ENCODE measurements at places on chromosomes 7 and 10. TPM values are rescaled to one million over a fixed set of nuclear protein-coding genes. Genes with fewer than 3 reads are reported as not detected.
A peak's percentile ranks its signal among the peaks of the same experiment; 100 is the strongest.

GRCh38 chr10:102367441-102367840 is 28.1 kb upstream of the NFKB2 start:
- no peak overlapping the region for H3K4me3 ChIP-seq
- H3K36me3 ChIP-seq, result no peaks in the 10 kb centered on the region
- no peak overlapping the region for H3K27ac ChIP-seq
- no peaks in the 10 kb centered on the region for H3K27me3 ChIP-seq

DNA sequence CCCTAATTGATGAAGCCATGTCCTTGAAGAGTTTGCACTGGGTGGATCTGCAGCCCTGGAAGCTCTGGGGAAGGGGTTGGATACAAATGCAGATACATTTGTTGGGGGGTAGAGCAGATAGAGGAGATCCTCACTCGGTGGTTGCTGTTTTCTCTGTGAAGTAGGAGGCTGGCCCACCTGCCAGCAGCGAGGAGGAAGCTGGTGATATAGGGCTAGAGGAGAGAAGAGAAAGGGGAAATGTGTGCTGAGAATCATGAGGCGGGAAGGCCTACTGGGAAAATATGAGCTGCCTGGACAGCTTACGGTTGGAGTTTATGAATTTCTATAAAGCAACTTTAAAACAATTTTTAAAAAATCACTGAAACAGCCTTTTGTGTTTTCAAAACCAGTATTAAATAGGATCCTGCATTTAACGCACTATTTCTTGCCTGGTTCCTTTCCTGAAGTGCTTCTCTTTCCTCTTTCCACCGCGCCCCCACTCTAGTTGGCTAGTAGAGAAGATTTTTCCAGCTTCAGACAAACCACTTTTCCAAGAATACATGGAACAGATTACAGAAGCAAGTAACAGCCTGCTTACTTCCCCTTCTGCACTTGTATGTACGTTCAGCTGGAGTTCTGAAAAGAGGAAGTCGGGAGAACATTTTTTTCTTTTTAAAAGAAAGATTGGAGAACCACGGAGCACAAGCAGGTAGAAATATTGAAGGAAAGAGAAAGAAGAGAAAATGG is 100.6 kb upstream of the GLCCI1 start:
- no peak for DNase-seq
- H3K27ac ChIP-seq, result no peak overlapping the region
- no peak overlapping the region for H3K4me3 ChIP-seq
- no peaks in the 10 kb centered on the region for H3K36me3 ChIP-seq
- no peaks in the 10 kb centered on the region for H3K27me3 ChIP-seq
- no peaks in the 10 kb centered on the region for H3K4me1 ChIP-seq

- no peak for DNase-seq
- no peaks in the 10 kb centered on the region for H3K4me1 ChIP-seq
- H3K4me3 ChIP-seq, result no peak overlapping the region
- H3K36me3 ChIP-seq, result no peaks in the 10 kb centered on the region
These were observed 238.2 kb downstream of the BUB3 start for GRCh38 chr10:123392182-123392963.

DNA sequence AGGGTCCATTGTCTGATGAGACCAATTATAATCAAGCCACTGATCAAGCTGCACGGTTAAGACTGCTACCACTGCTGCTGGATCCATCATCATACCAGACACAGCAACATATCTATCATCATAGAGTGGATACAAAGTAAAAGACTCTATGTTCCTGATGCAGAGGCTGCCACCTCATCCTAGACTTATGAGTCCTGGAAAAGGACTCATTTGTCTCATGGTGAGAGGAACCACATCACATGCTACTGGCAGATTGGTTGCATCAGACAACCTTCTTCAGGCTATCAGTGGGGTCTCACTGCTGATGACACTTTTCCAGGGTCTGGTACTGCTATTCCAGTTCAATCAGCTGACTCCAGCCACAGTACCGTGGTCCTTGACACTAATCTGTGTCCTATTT is 79.0 kb downstream of the ABI1 start:
- H3K4me1 ChIP-seq, result peaks cover 23% of the 10 kb centered on the region
- no peaks in the 10 kb centered on the region for H3K27me3 ChIP-seq
- H3K27ac ChIP-seq, result peak overlapping the region; percentile 27
- H3K4me3 ChIP-seq, result no peak overlapping the region
- H3K36me3 ChIP-seq, result no peaks in the 10 kb centered on the region

GRCh38 chr7:80134115-80134535 is 506 bp upstream of the GNAI1 start:
- DNase-seq, result no peak
- peak overlapping the region; percentile 40 for H3K4me3 ChIP-seq
- peak overlapping the region; percentile 75 for H3K27ac ChIP-seq
- H3K4me1 ChIP-seq, result peaks cover 19% of the 10 kb centered on the region
- H3K27me3 ChIP-seq, result no peaks in the 10 kb centered on the region
- H3K36me3 ChIP-seq, result no peaks in the 10 kb centered on the region

DNA sequence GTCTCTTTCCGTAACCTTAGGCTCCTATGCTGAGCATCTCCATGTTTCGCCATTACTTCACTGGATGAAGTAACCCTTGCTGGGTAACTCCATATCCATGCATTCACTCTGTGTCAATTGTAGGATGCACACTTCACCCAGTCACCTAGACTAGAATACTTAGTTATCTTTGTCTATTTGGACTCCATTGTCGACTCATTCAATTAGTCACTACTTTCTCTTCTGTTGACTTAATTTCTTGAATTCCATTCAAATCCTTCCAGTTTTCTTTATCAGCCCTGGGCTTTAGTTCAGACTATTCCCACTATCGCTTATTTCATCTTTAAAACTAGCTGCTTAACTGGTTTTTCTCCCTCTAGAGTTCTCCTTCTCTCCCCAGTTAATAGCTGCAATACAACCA is 111.3 kb upstream of the TNS3 start:
- peak overlapping the region; percentile 12 for H3K27ac ChIP-seq
- no peaks in the 10 kb centered on the region for H3K36me3 ChIP-seq
- H3K27me3 ChIP-seq, result no peaks in the 10 kb centered on the region
- no peak for DNase-seq

GRCh38 chr7:33411020-33411419 is 281.7 kb downstream of the BBS9 start:
- H3K4me3 ChIP-seq, result no peak overlapping the region
- no peak for DNase-seq
- no peaks in the 10 kb centered on the region for H3K36me3 ChIP-seq
- H3K4me1 ChIP-seq, result no peaks in the 10 kb centered on the region

DNA sequence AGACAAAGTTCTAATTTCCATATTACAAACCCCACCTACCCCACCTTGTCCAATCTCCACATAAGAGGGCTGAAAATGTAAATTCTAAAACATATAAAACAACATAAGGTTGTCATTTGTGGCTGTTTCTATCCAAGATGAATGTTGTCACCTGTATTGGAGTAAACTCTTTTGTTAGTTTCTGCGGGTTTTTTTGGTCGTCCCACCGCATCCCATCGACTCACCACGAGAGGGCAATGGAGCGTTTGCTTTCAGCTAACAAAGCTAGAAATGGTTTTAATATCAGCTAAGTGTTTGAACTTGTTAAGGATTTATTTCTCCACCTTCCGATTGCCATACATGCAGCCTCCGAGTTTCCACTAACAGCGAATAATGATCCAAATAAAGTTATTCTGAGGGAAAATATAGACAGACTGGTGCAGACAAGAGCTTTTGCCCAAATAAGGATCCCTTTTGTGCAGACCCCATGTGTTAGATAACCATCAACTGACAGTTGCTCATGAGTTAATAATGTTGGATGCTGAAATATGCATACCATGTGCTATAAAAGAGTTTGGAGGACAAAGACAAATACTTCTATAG is 137.2 kb downstream of the ARID5B start:
- peak; percentile 83 for DNase-seq
- H3K36me3 ChIP-seq, result no peaks in the 10 kb centered on the region
- peak overlapping the region; percentile 88 for H3K27ac ChIP-seq
- peaks cover 68% of the 10 kb centered on the region for H3K4me1 ChIP-seq

- H3K27ac ChIP-seq, result peak overlapping the region; percentile 64
- DNase-seq, result peak; percentile 68
- H3K27me3 ChIP-seq, result no peaks in the 10 kb centered on the region
- peaks cover 3% of the 10 kb centered on the region for H3K4me1 ChIP-seq
- no peak overlapping the region for H3K4me3 ChIP-seq
These were observed 36.3 kb downstream of the GPR22 start for GRCh38 chr7:107505997-107506673.

- H3K27ac ChIP-seq, result no peak overlapping the region
- no peaks in the 10 kb centered on the region for H3K4me1 ChIP-seq
- no peak overlapping the region for H3K4me3 ChIP-seq
These were observed 84.5 kb upstream of the ETV1 start for GRCh38 chr7:14073988-14074387.

GRCh38 chr7:117173035-117173770 is 149.7 kb downstream of the WNT2 start:
- H3K4me3 ChIP-seq, result no peak overlapping the region
- H3K4me1 ChIP-seq, result peaks cover 8% of the 10 kb centered on the region
- H3K27ac ChIP-seq, result peak overlapping the region; percentile 47
- no peaks in the 10 kb centered on the region for H3K27me3 ChIP-seq
- H3K36me3 ChIP-seq, result peaks cover 4% of the 10 kb centered on the region

- peak; percentile 17 for DNase-seq
- H3K36me3 ChIP-seq, result no peaks in the 10 kb centered on the region
- no peak overlapping the region for H3K27ac ChIP-seq
- no peak overlapping the region for H3K4me3 ChIP-seq
These were observed 183.3 kb downstream of the STK31 start for GRCh38 chr7:23893176-23893941.

GRCh38 chr7:98202367-98203195 is 8.7 kb upstream of the BHLHA15 start:
- H3K4me1 ChIP-seq, result no peaks in the 10 kb centered on the region
- no peaks in the 10 kb centered on the region for H3K36me3 ChIP-seq
- H3K27me3 ChIP-seq, result no peaks in the 10 kb centered on the region
- no peak for DNase-seq
- H3K4me3 ChIP-seq, result no peak overlapping the region
- no peak overlapping the region for H3K27ac ChIP-seq

- DNase-seq, result no peak
- H3K4me1 ChIP-seq, result peaks cover 5% of the 10 kb centered on the region
- H3K27ac ChIP-seq, result no peak overlapping the region
- H3K36me3 ChIP-seq, result no peaks in the 10 kb centered on the region
- no peak overlapping the region for H3K4me3 ChIP-seq
These were observed 25.9 kb upstream of the TTYH3 start for GRCh38 chr7:2605608-2606538.

DNA sequence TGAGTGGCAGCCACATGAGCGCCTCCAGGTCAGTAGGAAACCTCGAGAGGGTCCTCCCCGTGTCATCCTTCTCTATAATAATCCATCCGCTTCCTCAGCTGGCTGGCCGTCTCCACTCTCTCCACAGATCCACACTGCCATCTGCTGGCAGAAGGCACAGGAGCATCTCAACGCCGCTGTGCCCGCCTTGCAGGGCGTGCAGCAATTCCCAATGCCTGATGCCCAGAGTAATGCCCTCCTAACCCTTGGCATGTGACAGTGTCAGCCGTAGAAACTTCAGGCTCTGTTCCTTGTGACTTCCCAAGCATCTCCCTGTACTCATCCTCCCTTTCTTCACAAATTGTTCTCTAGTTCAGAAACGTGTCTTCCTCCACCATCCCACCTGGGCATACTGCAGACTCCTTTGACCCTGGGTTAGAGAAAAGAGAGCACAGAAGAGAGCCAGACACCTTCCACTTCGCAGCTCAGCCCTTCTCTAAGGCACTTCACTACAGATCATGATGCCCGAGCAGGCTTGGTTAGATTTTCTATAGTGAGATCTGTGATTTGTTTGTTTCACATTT is 70.8 kb downstream of the XPNPEP1 start:
- no peaks in the 10 kb centered on the region for H3K27me3 ChIP-seq
- H3K4me1 ChIP-seq, result peaks cover 3% of the 10 kb centered on the region
- H3K4me3 ChIP-seq, result no peak overlapping the region
- H3K36me3 ChIP-seq, result no peaks in the 10 kb centered on the region
- no peak overlapping the region for H3K27ac ChIP-seq

GRCh38 chr10:6734286-6734685 is 154.2 kb upstream of the PRKCQ start:
- H3K27ac ChIP-seq, result no peak overlapping the region
- H3K4me3 ChIP-seq, result no peak overlapping the region
- H3K27me3 ChIP-seq, result peaks cover under 1% of the 10 kb centered on the region
- H3K4me1 ChIP-seq, result peaks cover 21% of the 10 kb centered on the region

GRCh38 chr10:123796736-123797135 is 94.9 kb downstream of the CPXM2 start:
- no peak for DNase-seq
- H3K27me3 ChIP-seq, result no peaks in the 10 kb centered on the region
- H3K27ac ChIP-seq, result no peak overlapping the region
- H3K4me3 ChIP-seq, result no peak overlapping the region

- peaks cover 9% of the 10 kb centered on the region for H3K4me1 ChIP-seq
- DNase-seq, result no peak
- H3K36me3 ChIP-seq, result no peaks in the 10 kb centered on the region
These were observed 12.8 kb upstream of the LRRC4 start for GRCh38 chr7:128044064-128044463.

DNA sequence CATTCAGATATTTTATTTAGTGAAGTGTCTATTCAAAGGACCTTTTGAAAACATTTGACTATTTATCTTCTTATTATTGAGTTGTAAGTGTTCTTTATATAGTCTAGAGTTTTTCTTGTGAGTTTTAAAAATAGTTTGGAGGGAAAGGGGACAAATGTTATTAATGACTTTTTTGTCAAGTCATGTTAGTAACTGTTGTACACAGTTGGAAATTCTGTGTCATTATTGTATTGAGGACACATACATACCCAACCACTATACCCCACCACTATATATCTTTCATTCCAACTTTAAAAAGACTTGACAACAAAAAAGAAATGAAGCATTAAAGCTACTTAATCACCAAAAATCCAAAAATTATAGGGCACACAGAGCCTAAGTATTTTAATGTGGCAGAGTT is 53.2 kb upstream of the OIT3 start:
- H3K36me3 ChIP-seq, result no peaks in the 10 kb centered on the region
- no peaks in the 10 kb centered on the region for H3K27me3 ChIP-seq
- H3K27ac ChIP-seq, result no peak overlapping the region

- H3K4me3 ChIP-seq, result no peak overlapping the region
- no peak overlapping the region for H3K27ac ChIP-seq
- H3K36me3 ChIP-seq, result no peaks in the 10 kb centered on the region
- no peaks in the 10 kb centered on the region for H3K4me1 ChIP-seq
- DNase-seq, result no peak
These were observed 254.4 kb downstream of the ANKRD7 start for GRCh38 chr7:118478931-118479330.

MARVELD1 gene
- polyA plus RNA-seq, result 53.1 TPM

ITIH2 gene
- polyA plus RNA-seq, result 70.2 TPM

C10orf62 gene
- polyA plus RNA-seq, result not detected

OPALIN gene
- not detected for polyA plus RNA-seq

PITX3 gene
- polyA plus RNA-seq, result 0.52 TPM

EEPD1 gene
- polyA plus RNA-seq, result 14.2 TPM

NUTM2B gene
- polyA plus RNA-seq, result 0.08 TPM

Measured in hepatocyte (in vitro differentiated cells).